ENCODE measurements at places on chromosomes 3 and 15.

GRCh38 chr3:146814601-146815315 is 209.6 kb upstream of the PLSCR5 start:
- DNase-seq = no peak

- DNase-seq = no peak
Observed at GRCh38 chr15:94596707-94597106, 365.3 kb downstream of the MCTP2 start.

GRCh38 chr3:163196815-163197374 is 1700.3 kb downstream of the OTOL1 start:
- no peak for DNase-seq

GRCh38 chr15:77944002-77944867 is 133.3 kb downstream of the TBC1D2B start:
- peak; percentile 48 for DNase-seq

- DNase-seq = no peak
Observed at GRCh38 chr3:175404621-175405020, 545.5 kb downstream of the NAALADL2 start.

DNA sequence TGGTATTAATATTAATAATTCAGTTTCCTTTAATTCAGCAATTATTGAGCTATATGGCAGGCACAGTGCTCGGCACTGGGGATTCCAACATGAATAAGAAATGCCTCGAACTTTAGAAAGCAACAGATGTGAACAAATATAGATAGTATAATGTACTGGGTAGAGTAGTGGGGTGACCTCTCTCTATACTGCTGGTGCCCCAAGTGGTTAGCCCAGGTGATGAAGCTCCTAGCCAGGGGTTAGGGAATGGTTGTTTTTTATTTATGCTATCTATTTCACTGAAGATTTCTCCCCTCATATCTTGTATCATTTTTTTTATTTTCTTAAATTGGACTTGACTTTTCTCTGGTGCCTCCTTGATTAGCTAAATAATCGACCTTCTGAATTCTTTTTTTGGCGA is 62.1 kb downstream of the BHLHE40 start:
- no peak for DNase-seq

GRCh38 chr3:173920386-173920785 is 522.8 kb downstream of the NLGN1 start:
- DNase-seq = no peak

GRCh38 chr3:151796105-151796680 is 17.7 kb upstream of the AADAC start:
- DNase-seq = no peak

- DNase-seq = no peak
Observed at GRCh38 chr15:31080591-31081014, 20.9 kb downstream of the TRPM1 start.

DNA sequence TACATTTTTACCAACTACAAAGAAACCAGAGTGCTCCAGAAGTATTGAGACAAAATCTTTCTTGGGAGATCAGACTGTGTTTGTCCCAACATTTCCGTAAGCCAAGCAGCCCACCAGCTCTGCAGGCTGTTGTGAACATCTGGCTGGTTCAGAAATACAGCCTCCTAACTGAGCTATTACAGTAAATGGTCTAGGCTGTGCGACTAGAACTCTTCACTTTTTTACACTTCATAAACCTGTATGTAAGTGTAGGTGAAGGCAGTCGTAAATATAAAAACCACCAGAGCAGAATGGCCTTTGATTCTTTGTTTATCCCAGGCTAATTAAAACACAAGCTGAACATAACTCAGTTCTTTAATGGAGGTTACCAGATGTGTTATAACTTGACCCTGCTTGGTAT is 235.3 kb downstream of the ARRDC4 start:
- no peak for DNase-seq

- DNase-seq = no peak
Observed at GRCh38 chr3:184448321-184449160, 68.7 kb downstream of the CHRD start.

- no peak for DNase-seq
Observed at GRCh38 chr15:31435261-31435911, 108.8 kb downstream of the KLF13 start.

- no peak for DNase-seq
Observed at GRCh38 chr3:112649478-112649735, 8.5 kb upstream of the CCDC80 start.

- DNase-seq = no peak
Observed at GRCh38 chr3:335240-335639, 138.7 kb downstream of the CHL1 start.

DNA sequence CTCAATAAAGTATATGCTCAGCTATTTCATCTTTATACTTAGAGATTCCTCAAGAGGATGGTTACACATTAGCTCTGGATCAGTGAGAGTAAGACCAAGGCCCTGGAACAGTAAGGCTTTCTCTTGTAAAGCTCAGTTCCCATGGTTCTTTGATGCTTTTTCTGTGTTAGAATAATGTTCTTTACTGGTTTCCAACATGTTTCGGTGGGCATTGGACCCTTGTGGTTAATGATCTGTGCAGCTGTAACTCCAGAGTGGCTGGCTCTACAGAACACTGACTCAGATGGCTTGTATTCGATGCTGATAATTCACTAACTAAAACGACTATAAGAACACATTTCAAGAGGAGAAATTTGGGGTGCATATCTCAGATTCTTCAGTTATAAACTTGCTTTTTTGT is 114.7 kb downstream of the AKAP13 start:
- no peak for DNase-seq

DNA sequence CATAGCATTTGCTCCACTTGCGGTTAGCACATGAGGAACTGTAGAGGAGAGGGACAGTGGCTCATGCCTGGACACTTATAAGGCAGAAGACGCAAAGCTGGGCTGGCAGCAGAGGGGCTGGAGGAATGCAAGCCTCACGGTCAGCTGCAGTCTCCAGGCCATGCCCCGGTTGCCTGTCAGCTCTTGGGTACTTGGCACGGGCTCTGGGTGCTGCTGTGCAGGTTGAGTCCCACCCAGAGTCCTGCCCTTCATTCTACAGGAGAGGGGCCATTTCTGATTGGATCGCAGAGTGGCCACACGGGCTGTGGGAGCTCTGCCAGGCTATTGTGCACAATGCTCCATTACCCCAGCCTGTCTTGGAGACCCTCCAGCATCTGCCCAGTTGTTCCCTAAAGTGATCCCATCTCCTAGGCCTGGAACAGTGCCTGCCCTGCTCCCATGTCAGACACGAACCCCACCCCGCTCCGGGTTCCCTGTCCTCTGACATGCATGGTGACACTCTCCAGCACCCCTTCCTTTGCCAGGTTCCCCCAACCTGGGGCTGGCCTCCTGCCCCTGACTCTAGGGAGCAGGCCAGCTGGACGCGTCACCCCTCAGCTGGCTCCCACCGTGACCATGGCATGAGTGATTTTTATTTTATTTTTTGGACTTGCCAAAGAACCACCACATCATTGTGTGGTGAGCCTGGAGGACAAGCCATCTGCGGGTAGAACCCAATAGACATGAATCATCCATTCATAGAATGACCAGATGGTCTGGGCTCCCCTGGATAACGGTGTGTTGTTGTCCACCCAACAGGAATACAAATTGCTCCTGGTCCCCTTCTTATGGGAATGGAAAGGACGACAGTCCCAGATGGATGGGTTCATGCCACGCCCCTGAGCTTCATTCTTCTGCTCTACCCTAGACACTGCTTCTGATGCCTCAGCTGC is 51.0 kb upstream of the KLF13 start:
- DNase-seq = peak; percentile 30
